SW 1271 (cell line): ENCODE measurements at places on chromosomes 4 and X.

DNA sequence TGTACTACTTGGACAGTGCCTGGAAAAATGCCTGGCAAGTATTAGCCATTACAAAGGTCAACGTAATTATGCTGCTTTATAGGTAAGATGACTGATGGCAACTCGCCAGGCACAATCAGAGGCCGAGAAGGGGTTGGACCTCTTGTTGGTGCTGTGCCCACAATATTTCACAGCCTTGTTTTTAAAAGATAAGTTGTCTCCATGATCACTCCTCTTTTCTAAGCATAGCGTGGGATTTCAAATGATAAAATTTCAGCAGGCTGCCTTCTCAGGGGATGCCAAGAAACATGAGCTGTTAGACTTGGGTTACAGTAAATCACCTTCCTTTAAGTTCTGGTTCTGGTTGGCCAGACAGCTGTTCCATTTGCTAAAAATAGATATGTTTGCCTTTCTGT is 26.9 kb downstream of the HOPX start:
- no peak for DNase-seq

- no peak for DNase-seq
Observed at GRCh38 chr4:73978886-73979285, 2.9 kb downstream of the PF4 start.

GRCh38 chr4:1285790-1286553 is 3.7 kb upstream of the MAEA start:
- DNase-seq, result no peak

GRCh38 chr4:85180533-85180932 is 214.0 kb upstream of the WDFY3 start:
- DNase-seq, result no peak

DNA sequence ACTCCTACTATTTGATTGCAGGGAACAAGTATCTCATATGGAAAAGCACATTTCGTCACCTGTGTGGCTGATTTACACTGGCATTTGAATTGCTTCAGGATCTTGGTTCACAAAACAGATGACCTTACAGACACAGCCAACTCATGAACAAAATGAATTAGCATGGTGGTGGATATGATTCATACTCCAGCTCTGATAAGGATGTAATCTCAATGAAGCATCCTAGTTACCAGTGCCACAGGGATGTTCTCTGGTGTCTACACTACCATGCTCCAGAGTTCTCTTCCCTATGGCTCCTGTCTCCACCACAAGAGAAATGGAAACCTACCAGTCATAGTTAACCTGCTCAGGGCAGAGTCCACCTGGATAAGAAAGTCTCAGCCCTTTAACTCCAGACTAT is 40.7 kb downstream of the TEC start:
- DNase-seq, result no peak
